Liver (tissue), 10 donors: ENCODE measurements at places on chromosomes 13 and 19. TPM values are rescaled to one million over a fixed set of nuclear protein-coding genes. Genes with fewer than 3 reads are reported as not detected.

The MOB3A gene
- total RNA-seq, result 8.7 TPM

- no peaks in the 10 kb centered on the region for H3K36me3 ChIP-seq
- peaks cover 35% of the 10 kb centered on the region for H3K4me1 ChIP-seq
- H3K27me3 ChIP-seq, result no peaks in the 10 kb centered on the region
- no peak for DNase-seq
- peak overlapping the region; percentile 96 for H3K27ac ChIP-seq
- H3K4me3 ChIP-seq, result peak overlapping the region; percentile 83
Measured at GRCh38 chr19:45865269-45865948, 1.3 kb downstream of the FOXA3 start.

DNA sequence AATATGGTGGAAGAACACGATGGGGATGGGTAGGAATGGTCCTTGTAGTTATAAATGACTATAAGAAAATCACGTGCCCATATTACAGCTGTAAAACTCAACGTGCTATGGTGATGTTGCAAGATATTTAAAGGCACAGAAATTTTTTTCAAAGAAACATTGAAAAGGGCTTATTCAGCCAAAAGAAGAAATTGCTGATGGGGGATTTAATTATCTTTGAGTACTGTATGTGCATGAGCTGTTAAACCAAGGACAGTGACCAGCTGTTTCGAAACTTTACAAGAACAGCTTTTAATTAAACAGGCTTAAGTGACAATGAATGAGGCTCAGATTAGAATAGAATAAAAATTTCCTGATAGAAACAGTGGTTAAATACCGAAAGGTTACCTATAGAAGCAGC lies 339.0 kb downstream of the HS6ST3 start:
- DNase-seq, result no peak
- no peaks in the 10 kb centered on the region for H3K27me3 ChIP-seq

The ATP1A3 gene
- total RNA-seq, result 0.09 TPM

The IZUMO4 gene
- 1.2 TPM for total RNA-seq

DNA sequence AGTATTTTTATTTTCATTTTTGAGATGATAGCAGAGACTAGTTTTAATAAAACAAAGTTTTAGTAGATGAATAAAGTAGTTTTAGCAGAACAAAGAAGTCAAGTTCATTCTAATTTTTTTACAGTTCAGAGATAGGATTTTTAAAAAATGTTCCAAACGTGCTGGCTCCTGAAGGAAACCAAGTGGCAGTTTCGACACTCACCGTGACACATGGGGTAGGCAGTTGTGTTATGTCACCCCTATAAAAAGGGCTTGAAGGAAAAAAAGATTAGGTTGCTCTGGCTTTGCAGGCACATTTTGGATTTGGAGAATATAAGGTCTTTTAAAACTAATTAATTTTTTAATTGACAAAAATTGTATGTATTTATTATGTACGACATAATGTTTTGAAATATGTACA lies 305.2 kb downstream of the NDFIP2 start:
- H3K4me3 ChIP-seq, result no peak overlapping the region
- no peak overlapping the region for H3K27ac ChIP-seq
- DNase-seq, result no peak
- no peaks in the 10 kb centered on the region for H3K36me3 ChIP-seq
- H3K4me1 ChIP-seq, result no peaks in the 10 kb centered on the region

DNA sequence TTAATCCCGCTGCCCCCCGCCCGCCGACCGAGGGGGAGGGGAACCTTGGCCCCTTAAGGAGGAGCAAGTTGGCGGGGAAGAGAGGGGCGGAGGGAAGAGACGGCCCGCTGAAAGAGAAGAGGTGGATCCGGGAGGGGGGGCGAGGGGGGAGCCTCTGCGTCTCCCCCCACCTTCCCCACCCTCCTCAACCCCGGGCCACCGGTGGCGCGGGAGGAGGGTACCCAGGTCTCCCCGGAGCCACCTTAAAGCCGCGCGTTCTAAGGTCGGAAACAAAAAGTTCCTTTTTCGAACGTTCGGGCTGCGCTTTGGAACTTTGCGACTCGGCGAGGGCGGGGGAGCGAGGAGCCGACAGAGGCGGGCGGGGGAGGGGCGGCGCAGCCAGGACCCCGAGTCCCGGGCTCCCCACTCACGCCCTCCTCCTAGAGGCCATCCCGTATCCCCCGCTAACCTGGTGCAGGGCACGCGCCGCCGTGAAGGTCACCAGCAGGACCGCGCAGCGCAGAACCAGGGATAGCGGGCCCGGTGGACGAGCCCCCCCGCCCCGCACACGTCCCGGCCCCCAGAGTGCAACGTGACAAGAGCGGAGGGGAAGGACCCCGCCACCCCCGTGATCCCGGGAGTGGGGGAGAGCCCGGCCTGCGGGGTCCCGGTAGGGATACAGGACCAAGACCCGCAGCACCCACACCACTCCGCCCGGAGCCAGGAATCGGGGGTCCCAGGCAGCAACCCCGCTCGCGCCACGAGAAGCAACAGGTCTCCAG lies 659 bp downstream of the ERF start:
- peak; percentile 71 for DNase-seq
- peak overlapping the region; percentile 99 for H3K27ac ChIP-seq
- no peaks in the 10 kb centered on the region for H3K27me3 ChIP-seq

DNA sequence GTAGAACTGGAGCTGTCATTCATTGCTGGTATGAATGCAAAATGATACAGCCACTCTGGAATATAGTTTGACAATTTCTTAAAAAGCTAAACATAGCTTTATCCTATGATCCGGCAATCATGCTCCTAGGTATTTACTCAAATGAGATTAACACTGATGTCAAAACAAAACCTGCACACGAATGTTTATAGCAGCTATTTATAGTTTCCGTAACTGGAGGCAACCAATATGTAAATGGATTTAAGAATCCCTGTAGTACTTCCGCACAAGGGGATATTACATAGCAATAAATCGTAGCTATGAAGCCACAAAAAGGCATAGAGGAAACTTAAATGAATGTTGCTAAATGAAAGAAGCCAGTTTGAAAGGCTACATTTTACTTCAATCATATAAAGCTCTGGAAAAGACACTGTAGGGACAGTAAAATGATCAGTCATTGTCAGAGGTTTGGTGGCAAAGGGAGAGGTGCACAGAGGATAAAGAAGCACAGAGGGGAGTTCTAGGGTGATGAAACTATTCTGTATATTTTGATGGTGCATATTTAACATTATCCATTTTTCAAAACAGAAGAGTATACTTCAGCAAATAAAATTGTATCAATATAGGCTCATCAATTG lies 1893.0 kb upstream of the PCDH20 start:
- H3K27ac ChIP-seq, result no peak overlapping the region
- no peaks in the 10 kb centered on the region for H3K27me3 ChIP-seq
- H3K4me3 ChIP-seq, result no peak overlapping the region
- no peak for DNase-seq
- H3K4me1 ChIP-seq, result no peaks in the 10 kb centered on the region

The ZNF814 gene
- total RNA-seq, result 13.8 TPM

- H3K27ac ChIP-seq, result no peak overlapping the region
- DNase-seq, result no peak
- H3K36me3 ChIP-seq, result no peaks in the 10 kb centered on the region
- no peaks in the 10 kb centered on the region for H3K4me1 ChIP-seq
- no peaks in the 10 kb centered on the region for H3K27me3 ChIP-seq
Measured at GRCh38 chr13:99353836-99354235, 46.6 kb upstream of the GPR183 start.

GRCh38 chr19:53193535-53194222 lies 521 bp upstream of the ZNF665 start:
- no peaks in the 10 kb centered on the region for H3K27me3 ChIP-seq
- DNase-seq, result no peak
- H3K4me1 ChIP-seq, result peaks cover 1% of the 10 kb centered on the region
- no peaks in the 10 kb centered on the region for H3K36me3 ChIP-seq
- H3K4me3 ChIP-seq, result no peak overlapping the region

GRCh38 chr19:5480427-5480836 lies 25.2 kb downstream of the ZNRF4 start:
- peak; percentile 41 for DNase-seq
- no peak overlapping the region for H3K4me3 ChIP-seq
- no peak overlapping the region for H3K27ac ChIP-seq
- H3K4me1 ChIP-seq, result peaks cover 23% of the 10 kb centered on the region
- no peaks in the 10 kb centered on the region for H3K27me3 ChIP-seq
